D721Med (cell line): ENCODE measurements at places on chromosomes 7 and 10.

- no peak for DNase-seq
Observed at GRCh38 chr10:92047215-92047614, 123.6 kb downstream of the BTAF1 start.

GRCh38 chr10:21626457-21627161, 92.6 kb downstream of the MLLT10 start:
- DNase-seq = no peak

GRCh38 chr10:59872892-59873463, 33.4 kb downstream of the CCDC6 start:
- DNase-seq = no peak

DNA sequence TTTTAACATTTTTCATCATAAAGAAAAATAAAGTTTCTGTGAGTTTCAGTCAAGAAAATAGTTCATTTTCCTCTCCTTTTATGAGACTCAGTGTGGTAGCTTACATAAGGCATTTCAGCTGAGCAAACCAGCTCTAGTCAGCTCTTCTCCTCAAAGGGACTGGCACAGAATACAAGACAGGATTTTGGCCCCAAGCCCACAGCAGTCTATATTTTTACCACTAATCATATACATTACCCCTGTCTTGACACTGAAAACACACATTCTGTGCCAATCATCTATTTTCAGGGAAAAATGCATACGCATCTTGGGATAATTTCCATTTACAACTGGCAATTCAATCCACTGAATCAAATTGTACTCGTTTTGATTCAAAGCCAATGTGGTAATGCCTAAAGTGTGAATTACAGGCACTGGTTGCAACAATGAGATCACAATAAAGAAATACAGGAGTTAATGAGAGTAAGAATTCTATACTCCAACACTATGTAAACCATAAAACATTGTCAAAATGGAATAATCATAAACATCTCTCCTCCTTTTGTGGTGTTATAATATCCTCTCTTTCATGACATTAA, 186.4 kb downstream of the CACNA2D1 start:
- DNase-seq = no peak

- DNase-seq = no peak
Observed at GRCh38 chr7:44144426-44144967, 3.4 kb upstream of the MYL7 start.

GRCh38 chr10:128087146-128087883, 38.9 kb downstream of the MKI67 start:
- DNase-seq = no peak

- DNase-seq = no peak
Observed at GRCh38 chr10:59895629-59896116, 10.7 kb downstream of the CCDC6 start.

DNA sequence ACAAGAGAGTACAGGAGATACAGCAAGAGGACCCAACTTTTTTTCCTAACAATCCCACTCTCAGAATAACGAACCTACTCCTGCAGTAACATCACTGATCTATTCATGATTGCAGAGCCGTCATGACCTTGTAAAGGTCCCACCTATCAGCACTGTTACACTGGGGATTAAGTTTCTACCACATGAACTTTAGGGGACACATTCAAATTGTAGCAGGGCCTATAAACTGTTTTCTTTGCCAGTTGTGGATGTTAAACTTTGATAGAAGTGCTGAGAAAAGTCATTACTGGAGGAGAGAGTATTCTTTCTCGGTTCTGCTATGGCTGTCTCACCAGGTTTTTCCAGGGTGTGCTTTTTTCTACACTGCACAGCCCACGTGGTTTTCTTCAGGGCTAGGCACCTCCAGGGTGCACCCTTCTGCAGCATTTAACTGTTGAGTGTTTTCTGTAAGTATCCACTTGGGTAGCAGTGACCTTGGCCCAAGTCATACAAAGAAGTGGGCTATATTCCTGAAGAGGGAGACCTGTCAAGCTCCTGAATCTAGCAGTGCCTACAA, 131.6 kb upstream of the AHR start:
- DNase-seq = no peak

- no peak for DNase-seq
Observed at GRCh38 chr7:71611986-71612385, 480.0 kb downstream of the GALNT17 start.

- no peak for DNase-seq
Observed at GRCh38 chr10:51759896-51760534, 60.6 kb upstream of the CSTF2T start.

DNA sequence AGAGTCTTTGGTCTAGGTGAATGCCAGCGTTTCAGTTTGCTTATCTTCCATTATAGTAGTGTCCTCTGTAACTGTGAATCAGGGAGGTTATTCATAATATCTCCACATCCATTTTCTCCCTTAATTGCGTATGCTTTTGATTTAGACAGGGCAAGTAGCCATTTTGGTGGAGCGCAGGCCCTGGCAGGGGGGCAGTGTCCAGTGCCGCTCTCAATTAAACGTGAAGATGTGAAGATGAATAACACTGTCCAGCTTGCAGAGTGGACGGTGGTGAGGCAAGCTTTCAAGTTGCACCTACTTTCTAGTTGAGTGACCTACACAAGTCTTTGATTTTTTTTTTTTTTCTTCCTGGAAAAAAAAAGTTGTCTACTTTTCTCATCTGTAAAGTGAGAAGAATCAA, 4.5 kb downstream of the TSPAN14 start:
- no peak for DNase-seq

DNA sequence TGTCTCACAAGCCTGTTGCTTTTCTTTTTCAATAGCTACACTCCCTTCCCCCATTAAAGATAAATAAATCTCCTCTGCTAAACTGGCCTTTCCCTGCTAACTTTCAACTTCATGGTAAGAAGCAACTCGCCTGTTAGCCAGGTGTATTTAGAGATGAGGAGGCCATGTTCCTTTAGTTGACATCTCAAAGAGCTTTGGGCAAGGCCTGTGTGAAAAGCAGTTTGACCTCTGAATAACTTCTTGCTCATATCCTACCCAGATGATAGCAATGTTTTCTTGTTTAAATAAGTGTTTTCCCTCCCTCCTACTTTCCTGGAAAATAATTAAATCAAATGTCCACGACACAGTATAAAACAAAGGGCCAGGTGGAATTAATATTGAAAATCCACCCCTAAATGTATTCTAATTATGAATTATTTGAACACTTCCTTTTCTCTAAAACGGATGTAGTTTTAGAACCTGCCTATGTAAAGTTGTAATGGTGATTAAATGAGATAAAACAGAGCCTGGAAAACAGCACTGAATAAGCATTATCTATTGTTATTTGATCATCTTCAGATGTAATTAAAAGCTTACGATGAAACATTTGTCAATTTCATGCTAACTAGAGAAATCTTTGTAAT, 78.5 kb downstream of the HGF start:
- DNase-seq = no peak

GRCh38 chr7:41538810-41539724, 163.8 kb downstream of the INHBA start:
- no peak for DNase-seq

GRCh38 chr10:17026686-17027485, 102.7 kb downstream of the CUBN start:
- no peak for DNase-seq

GRCh38 chr10:107476408-107476807, 311.9 kb upstream of the SORCS1 start:
- no peak for DNase-seq

GRCh38 chr7:28528899-28529298, 116.6 kb downstream of the CREB5 start:
- no peak for DNase-seq

DNA sequence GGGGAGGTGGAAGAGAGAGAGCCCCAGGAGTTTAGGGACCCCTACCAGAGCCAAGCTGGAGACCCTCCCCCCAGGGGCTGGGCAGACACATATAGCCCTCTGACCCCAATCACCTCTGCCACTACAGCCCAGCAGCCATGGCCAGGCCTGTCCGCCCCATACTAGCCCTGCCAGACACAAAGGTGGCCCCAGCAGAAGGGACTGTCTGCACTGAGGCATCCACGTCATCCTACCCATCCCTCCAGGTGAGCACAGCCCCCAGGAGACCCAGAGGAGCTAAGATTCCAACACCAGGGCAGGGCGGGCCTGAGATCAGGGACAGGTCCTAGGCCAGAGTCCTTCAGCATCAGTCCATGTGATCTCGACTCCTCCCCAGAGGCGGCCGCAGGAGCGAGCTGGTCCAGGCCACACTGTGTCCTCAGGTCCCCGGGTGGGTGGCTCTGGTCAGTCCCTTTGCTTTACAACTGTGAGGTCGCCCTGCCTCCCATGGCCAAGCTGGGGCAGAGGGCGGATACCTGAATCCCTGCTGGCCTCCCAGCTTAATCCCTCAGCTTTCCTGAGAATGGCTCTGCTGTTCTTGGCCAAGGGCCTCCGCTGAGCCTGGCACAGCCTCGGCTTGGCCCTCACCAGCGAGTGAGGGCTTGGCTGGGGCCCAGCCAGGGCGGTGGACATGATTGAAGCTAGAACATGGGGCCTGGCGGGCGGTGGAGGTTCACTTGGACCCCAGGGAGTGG, 14.3 kb upstream of the ELN start:
- no peak for DNase-seq
